ENCODE measurements at places on chromosomes 3 and 15. TPM values are rescaled to one million over a fixed set of nuclear protein-coding genes. Genes with fewer than 3 reads are reported as not detected.

DNA sequence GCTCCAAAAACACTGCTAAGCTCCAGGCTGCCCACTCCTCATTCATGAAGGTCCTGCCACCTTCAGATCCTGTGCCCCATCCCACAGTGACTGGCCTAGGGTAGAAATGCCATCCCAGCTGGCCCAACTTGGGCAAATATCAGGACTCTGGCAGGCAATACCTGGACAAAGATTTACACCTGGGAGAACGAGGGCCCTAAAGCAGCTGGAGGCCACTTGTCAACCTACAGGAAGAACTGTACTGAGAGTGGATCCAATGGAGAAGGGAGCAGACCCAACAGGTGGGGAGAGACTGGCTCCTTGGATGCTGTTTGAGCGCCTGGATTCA, 57.1 kb upstream of the GATA2 start:
- DNase-seq = no peak

GRCh38 chr15:77022646-77023575, 28.0 kb downstream of the PSTPIP1 start:
- DNase-seq = no peak

- no peak for DNase-seq
These were observed 126.7 kb downstream of the MTHFS start for GRCh38 chr15:79769933-79770759.

DNA sequence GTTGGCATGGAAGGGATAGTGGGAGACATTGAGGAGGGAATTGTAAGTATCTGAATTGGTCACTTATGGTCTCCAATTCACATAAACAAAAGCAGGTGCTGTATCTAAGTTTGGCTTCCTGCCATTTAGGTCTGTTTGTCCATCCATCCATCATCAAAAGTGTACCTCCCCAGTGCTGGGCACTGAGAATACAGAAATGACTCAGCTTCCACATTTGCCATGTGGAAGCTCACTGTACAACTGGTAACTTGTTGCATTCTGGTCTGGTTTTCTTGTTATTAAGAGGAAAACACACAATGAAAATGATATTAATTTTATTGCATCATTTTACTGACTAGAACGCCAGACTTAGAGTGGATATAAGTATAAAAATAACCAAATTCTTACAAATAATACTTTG, 30.9 kb upstream of the MUC13 start:
- DNase-seq = peak; percentile 13

DNA sequence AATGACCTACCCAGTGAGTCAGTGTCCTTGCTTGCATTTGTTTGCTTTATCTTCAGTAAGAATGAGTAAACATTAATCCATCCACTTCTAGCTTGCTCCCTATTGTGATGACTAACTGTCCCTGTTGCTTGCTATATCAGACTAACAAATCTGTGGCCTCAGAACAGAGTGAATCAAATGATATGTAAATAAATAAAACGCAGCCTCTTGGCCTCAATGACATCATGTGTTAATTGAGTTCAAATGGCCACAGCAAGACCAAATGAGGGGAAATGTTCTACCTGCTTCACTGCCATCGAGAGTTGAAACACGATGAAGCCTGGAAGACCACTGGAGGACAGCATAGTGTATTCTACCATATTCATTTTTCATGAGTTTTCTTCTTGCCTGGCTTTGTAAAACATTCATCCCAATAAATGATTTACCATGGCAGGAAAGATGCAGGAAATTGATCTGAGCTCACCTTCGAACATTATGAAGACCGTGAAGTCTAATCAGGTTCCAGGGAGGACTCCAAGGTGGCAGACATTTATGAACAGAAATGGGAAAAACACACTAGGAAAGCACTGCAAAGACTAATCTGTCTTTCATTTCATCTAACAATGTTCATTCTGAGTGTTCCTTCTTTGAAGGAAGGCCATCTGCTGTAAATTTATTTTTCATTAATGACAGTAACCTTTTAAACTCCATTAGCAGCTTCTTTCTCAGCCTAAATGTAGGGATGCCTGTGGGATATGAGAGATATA, 1144.5 kb downstream of the TUSC7 start:
- DNase-seq = peak; percentile 93

GRCh38 chr3:133188996-133189395, 150.8 kb downstream of the TMEM108 start:
- DNase-seq = no peak

GRCh38 chr15:44136991-44137477, 58.0 kb downstream of the FRMD5 start:
- DNase-seq = no peak

- DNase-seq = no peak
These were observed 6.7 kb upstream of the CALML4 start for GRCh38 chr15:68211656-68212320.

GRCh38 chr3:192675958-192676649, 51.2 kb downstream of the FGF12 start:
- DNase-seq = no peak

- DNase-seq = no peak
These were observed 41.8 kb upstream of the TUSC7 start for GRCh38 chr3:116667791-116668190.

LSAMP gene
- 8.1 TPM for total RNA-seq

GRCh38 chr3:179801263-179801662, 148.4 kb downstream of the USP13 start:
- peak; percentile 96 for DNase-seq

DNA sequence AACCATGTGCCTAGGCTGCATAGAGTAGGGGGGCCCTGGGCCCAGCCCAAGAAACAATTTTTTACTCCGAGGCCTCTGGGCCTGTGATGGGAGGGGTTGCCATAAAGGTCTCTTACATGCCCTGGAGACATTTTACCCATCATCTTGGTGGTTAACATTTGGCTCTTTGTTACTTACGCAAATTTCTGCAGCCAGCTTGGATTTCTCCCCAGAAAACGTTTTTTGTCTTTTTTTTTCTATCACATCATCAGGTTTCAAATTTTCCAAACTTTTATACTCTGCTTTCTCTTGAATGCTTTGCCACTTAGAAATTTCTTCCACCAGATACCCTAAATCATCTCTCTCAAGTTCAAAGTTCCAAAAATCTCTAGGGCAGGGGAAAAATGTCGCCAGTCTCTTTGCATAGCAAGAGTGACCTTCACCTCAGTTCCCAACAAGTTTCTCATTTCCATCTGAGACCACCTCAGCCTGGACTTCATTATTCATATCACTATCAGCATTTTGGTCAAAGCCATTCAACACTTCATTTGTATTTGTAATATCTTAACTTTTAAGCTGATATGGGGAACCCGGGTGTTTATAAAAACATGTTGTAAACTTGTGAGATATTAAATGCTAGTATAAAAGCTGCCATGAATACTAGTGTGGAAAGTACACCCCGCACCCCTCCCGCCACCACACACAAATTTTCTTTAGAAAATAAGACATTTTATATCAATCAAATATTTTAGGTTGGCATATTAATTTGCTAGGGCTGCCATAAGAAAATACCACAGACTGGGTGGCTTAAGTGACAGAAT, 56.0 kb upstream of the PLSCR4 start:
- no peak for DNase-seq

RGMA gene
- 0.18 TPM for total RNA-seq

GRCh38 chr3:101567528-101568317, 6.1 kb downstream of the TRMT10C start:
- peak; percentile 87 for DNase-seq

DNA sequence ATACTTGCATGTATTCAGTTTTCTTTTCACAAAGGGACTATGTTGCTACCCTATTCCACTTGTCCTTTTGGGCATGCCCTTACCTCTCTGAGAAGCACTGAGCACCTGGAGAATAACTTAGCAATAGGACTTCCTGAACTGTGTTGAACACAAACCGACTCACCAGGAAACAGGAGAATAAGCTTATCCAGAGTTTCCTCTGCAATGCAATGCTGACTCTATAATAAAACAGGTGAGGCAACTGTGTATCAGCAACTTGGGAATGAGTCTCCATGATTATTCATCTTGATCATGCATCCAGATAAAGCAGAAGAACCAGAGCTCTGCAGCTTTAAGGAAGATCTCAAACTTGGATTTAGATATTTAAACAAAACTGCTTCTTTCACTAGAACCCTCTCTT, 806.5 kb downstream of the IGSF11 start:
- no peak for DNase-seq

DNA sequence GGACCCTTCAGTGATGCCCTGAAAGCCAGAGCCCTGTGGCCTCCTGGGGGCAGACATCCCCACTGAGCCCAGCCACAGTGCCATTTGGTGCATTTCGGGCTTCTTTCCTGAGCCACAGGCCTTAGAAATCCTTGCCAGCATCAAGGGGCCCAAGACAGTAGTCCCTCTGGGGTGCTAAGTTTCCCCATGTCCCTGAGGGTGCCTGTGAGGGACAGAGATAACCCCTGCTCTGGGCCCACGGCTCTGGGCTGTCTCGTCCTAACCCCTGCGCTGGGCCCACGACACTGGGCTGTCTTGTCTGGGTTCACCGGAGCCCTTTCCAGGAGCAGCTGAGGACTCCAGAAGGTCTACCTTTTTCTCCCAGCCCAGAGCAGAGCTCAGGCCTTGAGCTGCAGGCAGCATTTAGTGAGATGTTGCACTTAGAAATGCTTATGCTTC, 45.1 kb upstream of the FGD5 start:
- DNase-seq = no peak

DNA sequence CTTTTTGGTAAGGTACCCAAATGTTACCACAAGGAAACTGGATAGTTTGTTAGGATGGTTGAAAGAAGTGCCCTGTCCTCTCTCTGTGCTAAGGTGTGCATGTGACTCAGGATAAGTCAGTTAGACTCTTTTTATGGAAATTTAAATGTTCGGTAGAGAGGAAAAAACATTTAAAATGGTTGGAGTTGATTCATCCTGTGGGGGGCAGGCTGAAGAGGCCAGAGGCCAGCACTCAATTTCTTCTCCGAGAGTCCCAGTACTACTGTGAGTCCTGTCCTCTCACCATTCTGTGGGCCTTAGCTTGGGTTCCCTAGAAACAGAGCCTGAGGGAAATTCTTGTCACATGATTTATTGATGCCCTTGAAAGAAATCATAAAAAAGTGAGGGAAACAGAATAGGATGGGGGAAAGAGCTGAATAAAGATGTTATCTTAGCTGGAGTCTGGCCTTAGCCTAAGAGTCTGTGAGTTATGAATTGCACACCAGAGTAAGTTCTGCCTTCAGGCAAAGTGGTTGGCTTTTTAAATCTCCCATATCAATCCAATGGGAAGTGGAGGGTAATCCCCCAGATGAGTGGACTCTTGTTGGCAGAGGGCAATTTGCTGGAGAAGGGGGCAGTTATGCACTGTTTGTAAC, 106.5 kb upstream of the GALNT15 start:
- peak; percentile 48 for DNase-seq

PLIN1 gene
- under 0.01 TPM for total RNA-seq

DNA sequence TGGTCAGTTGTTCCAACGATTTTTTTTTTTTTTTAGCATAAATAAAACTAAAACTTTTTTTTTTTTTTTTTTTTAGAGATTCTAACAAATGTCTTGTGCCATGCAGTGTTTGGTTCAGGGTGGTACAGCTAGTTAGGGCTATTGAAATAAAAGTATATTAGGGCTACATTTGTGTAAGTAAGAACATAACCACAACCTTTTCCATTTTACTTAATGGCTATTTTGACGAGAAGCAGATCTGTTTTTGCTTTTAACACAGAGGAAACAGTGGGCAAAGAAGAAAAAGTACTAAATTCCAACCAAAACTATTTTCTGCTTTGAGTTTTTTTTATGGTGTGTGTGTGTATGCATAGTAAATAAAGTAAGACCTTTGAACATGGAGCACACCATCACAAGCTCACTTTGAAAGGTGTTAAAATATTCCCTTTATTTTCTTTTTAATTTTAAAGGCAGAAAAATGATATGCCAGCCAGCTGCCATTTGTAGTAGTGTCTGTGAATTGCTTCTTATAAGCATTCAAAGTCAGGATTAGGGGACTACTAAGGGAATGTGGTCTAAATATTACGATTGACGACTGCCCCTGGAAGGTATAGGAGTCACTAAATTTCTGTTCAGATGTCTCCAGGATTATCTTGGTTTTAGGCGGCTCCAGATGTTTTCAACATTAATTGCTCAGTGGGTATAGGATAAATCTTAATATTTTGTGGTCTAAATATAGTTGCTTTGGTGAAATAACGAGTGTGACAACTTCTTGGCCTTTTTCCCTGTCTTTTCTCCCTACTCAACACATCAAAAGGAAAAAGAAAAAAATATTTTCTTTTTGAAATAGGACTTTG, 3.1 kb downstream of the RARB start:
- DNase-seq = no peak

EPHA3 gene
- total RNA-seq = 0.18 TPM

CADM2 gene
- not detected for total RNA-seq

TPRG1 gene
- total RNA-seq = not detected

MAP6D1 gene
- total RNA-seq = 1.9 TPM

GRCh38 chr3:189688262-189688661, 57.1 kb downstream of the TP63 start:
- DNase-seq = peak; percentile 13

DNA sequence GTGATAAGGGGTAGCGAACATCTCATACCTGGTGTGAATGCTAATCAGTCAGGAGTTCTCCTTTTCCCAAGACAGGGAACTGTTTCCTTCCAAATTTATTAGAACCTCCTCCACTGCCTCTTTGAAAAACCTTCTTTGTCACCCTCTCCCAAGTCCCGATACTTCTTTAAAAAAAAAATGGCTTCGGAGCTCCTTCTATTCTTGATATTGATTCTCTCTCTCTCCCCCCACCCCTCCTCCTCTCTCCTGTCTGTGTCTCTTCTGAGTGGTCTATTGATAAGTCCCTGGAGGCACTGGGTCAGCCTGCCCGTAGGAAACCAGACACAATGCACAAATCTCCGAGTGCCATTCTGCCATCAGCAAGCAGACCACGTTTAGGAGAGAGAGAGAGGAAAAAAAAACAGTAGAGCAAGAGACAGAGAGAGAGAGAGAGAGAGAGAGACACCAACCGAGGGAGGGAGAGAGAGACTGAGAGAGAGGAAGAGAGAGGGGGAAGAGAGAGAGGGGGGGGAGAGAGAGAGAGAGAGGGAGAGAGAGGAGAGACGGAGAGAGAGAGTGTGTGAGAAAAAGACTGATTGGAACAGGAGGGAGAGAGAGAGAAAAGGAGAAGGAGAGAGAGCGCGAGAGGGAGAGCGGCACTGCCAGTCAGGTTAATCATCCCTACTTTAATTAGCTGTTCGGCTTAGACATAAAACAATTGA, 160.9 kb downstream of the TIGIT start:
- no peak for DNase-seq

DNA sequence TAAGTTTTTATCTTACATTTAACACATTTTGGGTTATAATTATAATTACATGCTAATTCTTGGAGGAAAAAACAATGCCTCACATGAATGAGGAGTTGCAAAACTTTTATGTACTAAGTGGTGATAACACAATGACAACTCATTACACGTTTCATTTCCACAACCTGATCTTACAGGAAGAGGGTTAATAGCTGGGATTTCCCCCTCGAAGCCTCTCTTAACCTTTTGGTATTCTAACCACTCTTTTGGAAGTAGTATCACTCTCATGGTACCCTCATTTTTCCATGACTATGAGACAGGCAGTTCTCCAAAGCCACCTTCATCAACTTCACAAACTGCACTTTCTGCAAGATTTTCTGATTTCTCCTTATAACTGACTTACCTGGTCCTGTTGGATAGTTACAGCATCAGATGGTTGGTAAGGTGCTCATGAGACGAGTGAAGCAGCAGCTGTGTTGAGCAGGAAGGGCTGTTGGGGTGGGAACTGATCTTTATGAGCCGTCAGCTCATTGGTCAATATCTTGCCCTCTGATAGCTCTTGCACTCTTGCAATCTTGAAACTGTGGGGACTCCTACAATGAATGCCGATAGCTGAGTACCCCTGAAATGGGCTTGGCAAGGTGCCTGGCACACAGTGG, 41.6 kb downstream of the ACAN start:
- DNase-seq = no peak

GRCh38 chr3:126153695-126154360, 26.6 kb downstream of the ALDH1L1 start:
- no peak for DNase-seq

KY gene
- under 0.01 TPM for total RNA-seq

- DNase-seq = no peak
These were observed 109.2 kb downstream of the MYO5A start for GRCh38 chr15:52419494-52419893.
